ENCODE measurements at places on chromosomes 2 and 18.
A peak's percentile ranks its signal among the peaks of the same experiment; 100 is the strongest.

GRCh38 chr2:8260213-8260612, 421.6 kb upstream of the ID2 start:
- no peak for DNase-seq

DNA sequence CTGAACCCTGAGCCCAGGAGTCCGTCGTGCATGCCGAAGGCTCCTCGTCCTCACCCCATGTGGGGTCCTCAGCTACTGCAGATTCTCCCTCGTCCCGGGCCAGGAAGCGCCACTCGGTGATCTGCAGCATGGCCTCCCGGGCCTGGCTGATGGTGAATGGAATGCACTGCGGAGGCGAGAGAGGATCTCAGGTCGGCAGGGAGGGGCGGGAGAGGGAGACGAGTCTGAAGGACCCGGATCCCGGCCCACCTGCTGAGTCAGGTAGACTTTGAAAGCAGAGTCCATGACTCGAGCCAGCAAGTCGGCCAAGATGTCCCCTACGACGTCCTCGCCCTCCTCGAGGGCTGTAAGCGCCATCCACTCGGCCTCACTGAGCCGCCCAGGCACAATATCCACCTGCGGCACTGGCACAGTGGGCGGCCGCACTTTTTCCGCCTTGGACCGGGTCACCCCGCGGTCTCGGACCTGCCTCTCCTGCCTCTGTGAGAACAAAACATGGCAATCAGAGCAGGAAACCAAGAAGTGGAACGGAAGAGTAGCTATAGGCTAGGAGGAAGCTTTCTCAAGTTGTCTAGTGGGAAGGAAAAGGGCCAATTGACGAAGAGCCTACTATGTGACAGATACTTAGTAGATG, 5.5 kb downstream of the C2orf81 start:
- no peak for DNase-seq

- DNase-seq: no peak
Measured at GRCh38 chr2:229910832-229911412, 10.9 kb downstream of the TRIP12 start.

- DNase-seq: no peak
Measured at GRCh38 chr2:71358931-71359671, 27.5 kb downstream of the ZNF638 start.

DNA sequence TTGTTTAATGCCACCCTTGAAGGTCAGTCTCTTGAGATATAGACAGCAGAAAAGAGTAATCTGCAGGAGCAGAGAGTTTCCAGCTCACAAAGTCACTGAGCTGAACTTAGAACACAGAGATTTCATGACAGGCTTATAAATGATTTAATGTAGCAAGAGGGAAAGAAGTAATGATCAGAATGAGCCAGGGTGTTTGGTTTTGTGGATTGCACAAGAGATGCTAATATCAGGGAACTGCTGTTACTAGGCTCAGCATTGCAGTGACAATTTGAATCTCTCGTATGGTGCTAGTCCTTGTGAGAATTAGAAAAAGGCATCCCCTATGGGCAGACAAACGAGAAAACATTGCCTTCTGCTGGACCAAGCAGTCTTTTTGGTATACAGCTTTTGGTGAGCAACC, 61.7 kb upstream of the ITGB6 start:
- no peak for DNase-seq

DNA sequence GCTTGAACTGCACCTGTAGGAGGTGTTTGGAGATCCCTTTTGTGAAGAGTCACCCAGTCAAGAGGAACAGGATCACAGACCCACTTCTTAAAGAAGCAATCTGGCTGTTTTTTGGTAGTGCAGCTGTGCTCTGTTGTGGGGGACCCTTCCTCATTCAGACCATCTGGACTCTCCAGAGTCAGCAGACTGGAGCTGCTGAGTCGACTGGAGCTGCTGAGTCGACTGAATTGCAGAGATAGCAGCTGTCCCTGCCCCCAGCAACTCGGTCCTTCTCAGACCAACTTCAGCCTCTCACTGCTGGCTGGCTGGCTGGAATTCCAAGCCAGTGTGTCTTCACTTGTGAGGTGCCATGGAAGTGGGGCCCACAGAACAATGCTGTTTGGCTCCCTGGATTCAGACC, 56.8 kb downstream of the GTF3C3 start:
- DNase-seq: no peak

DNA sequence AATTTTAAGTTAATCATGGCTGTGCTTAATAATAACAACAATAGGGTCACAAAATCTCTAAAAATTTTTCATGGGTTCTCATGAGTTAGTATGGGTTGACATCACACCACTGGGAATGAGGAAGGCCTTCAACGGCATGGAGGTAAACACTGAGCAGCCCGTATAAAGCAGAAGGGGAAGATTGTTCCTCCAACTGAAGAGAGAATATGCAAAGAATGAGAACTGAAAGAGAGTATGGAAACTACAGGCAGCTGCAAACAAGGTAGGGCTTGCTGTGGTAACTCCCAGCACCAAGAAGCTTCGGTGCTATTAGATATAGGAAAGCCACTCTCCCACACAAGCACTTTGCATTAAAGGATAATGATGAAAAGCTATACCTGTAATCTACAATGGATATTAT, 1242.3 kb upstream of the CELF4 start:
- no peak for DNase-seq

GRCh38 chr2:105836840-105837692, 92.4 kb downstream of the NCK2 start:
- DNase-seq: no peak

DNA sequence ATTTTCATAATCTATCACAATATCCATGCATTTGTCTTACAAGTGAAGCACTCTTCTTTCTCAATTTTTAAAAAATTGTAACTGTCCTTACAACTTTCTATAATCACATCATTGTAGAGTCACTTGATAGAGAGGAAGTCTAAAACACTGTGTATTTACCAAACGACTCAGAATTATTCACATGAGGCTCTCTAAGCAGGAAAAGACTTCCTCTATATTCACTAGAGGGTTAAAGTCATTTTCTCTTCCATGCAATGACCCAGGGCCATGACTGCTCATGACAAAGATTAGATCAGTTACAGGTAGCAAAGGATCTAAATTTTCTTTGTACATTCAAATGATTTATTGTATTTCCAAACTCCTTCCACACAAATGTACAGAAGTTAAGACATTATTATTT, 9.0 kb upstream of the SLC1A4 start:
- DNase-seq: no peak

- DNase-seq: no peak
Measured at GRCh38 chr2:225842939-225843338, 443.4 kb downstream of the NYAP2 start.

- DNase-seq: no peak
Measured at GRCh38 chr18:22505141-22505591, 87.5 kb upstream of the CTAGE1 start.

DNA sequence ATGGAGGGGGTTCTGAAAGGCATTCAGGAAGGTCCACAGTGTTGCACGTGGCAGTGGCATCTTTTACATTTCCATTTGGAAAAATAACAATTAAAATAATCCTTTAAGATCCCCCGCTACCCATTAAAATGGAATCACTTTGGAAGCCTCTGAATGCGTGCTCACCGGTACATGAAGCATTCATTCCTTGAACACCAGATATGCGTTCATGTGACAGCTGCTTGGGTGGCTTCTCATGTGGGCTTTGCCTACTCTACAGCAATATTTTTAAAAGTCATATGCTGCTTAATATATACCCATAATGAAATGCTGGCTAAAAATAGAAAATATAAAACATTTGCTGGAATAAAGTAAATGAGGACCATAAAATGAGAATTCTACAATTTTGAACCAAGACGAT, 14.4 kb upstream of the HAAO start:
- no peak for DNase-seq

DNA sequence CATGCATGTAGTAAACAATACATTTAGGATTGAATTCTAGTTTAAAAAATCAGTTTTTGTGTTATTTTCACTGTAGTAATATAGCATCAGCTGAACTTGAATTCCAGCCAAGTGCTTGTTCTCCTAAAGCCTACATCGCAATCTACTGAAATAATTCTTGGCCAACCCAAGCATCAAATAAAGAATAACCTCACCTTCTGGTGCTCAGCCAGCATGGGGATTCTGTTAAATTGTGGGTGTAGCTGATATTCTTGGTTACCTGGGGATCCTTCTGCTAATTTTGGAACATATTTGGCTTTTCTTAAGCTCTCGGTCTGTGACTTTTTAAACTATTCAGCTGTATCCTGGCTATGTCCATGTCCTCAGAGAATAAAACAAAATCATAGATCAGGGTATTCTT, 248.8 kb downstream of the NRXN1 start:
- DNase-seq: no peak

- DNase-seq: no peak
Measured at GRCh38 chr2:74425523-74425922, 4.0 kb downstream of the WDR54 start.

- no peak for DNase-seq
Measured at GRCh38 chr2:218367415-218368149, 10.9 kb downstream of the CATIP start.

- DNase-seq: peak; percentile 30
Measured at GRCh38 chr18:32549248-32550110, 78.8 kb upstream of the GAREM1 start.

- no peak for DNase-seq
Measured at GRCh38 chr2:184555352-184555751, 43.0 kb upstream of the ZNF804A start.

DNA sequence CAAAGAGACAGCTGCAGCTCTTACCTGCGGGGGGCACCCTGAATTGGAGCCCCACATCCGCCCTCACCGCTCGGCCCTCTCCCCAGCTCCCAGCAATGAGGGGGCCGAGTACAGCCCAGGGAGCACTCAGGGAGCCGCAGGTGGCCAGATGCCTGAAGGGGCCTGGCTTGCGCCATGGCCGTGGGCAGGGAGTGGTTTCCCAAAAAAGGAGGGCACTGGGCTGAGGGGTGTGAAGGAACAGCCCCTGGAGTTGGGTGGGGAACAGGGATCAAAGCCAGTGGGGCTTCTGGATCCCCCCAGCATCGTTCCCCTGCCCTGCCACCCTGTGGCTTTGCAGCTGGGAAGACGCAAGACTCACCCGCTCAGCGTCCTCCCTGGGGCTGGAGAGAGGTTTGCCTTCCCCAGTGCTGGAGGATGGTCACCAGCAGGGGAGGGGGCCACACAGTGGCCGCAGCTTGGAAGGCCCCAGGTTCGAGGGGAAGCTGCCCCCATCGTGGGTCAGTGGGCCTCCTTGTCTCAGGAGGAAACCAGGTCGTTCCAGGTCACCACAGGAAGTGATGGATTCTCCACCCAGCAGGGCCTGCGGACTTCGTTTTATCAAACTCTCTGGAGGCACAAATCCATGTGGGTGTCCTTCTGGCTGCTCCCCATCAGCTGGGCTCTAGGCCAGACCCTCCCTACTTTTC, 68.2 kb upstream of the HPCAL1 start:
- no peak for DNase-seq

DNA sequence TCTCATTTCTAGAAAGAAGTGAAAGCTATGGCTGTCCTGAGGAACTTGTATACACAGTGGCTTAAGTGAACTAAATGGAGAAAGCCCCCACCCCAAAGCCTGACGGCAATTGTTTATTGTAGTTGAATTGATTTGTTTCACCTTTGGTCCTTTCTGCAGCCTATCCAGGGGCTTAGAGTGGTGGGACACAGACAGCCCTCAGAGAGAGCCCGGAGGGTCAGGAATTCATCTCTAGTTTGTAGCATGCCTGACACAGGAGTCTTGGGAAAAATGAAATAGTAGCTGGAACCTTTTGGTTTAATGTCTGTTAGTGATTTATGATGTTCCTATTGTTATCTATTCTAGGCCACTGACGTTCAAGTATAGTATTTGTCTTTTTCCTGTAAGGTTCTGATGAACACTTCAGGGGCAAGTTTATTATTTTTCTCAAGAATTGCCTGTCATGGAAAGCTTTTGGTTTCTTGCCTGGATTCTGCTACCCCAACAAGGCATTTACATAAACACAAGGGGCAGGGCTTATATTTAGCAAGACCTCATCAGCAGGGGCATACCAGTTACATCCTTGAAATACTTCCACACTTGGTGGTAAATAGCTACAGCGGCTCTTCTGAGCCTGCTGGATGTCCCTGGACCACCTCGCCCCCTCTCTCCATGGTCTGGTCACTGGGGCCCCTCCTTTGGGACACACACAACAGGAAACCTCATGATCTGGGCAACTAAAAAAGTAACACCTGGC, 44.4 kb downstream of the KCNE4 start:
- no peak for DNase-seq

GRCh38 chr2:108414945-108415344, 34.1 kb upstream of the GCC2 start:
- DNase-seq: no peak

- DNase-seq: no peak
Measured at GRCh38 chr2:99597616-99598015, 107.8 kb upstream of the REV1 start.

DNA sequence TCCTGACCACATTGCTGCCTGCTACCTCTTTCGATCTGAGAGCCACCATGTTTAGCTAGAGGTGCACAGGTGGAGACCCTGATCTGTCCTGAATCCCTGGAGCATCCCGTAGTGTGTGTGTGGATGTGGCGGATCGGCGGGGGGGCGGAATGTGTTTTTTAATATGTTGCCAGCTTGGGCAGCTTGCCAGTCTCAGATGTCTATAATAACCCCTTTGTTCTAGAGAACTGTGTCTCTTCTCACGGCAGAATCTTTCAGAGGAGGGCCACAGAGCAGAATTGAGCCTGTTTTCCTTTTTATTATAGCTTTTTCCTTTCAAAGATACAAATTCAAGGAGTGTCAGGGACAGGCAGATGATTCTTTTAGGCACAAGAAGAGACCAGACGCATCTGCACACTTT, 934.1 kb upstream of the KLHL29 start:
- no peak for DNase-seq

- DNase-seq: no peak
Measured at GRCh38 chr2:130915149-130915548, 78.4 kb downstream of the ARHGEF4 start.

DNA sequence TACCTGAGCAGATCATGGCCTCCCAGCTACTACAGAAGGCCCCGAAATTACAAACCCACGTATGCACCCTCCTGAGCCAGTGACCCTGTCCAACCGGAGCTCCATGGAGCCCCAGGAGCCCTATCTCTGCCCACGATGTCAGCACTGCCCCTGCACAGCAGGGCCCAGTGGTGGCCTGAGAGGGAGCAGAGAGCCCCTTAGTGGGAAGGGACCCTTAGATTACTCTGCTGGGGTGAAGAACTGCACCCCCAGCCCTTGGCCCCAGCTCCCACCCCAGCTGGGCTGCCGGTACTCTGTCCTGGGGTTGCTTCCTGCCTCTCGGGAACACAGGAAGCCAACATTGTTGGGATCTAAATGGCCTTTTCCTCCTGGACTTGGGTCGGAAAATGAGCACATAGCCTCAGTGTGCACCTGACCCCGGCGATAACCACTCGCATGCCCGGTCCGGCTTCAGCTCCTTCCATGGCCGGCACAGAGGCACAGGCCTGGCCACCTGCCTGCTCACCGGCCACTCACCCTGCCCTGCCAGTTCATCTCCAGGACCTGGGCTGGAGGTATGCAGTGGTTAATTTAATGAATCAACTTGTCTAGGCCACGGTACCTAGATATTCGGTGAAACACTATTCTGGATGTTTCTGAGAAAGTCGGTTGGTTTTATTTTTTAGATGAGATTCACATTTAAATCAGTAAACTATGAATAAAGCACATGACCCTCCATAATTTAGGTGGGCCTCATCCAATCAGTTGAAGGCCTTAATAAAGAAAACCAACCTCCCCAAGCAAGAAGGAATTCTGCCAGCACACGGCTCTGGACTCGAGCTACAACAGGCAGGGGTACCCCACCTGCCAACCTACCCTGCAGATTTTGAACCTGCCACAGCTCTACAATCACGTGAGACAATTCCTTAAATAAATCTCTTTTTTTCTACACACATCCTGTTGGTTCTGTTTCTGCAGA, 19.2 kb downstream of the TNS1 start:
- DNase-seq: no peak

- DNase-seq: no peak
Measured at GRCh38 chr2:119197529-119198239, 25.9 kb upstream of the STEAP3 start.

Data from SHP77 treated with DMSO at 0.1 percent for 48 hours (cell line).